ENCODE measurements at places on chromosomes 1 and 21.
A peak's percentile ranks its signal among the peaks of the same experiment; 100 is the strongest.

DNA sequence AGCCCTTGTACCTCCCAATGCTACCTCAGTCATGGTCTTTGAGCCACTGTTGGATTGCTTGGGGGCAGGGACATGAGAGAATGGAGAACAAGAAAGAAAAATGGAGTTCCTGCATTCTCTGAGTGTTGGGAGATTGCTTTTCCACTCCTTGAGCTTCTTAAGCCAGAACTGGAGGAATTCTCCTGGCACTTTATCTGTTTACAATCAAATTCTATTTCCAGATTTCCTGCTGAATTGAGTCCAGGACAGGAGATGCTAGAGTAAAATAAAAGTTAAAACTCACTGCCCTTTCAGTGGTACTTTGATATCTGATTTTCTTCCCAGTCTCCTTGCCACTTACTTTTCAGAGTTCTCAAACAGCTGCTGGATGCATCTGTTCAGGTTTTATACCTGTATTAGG, 24.4 kb upstream of the DEPDC1 start:
- ATAC-seq: no peak

DNA sequence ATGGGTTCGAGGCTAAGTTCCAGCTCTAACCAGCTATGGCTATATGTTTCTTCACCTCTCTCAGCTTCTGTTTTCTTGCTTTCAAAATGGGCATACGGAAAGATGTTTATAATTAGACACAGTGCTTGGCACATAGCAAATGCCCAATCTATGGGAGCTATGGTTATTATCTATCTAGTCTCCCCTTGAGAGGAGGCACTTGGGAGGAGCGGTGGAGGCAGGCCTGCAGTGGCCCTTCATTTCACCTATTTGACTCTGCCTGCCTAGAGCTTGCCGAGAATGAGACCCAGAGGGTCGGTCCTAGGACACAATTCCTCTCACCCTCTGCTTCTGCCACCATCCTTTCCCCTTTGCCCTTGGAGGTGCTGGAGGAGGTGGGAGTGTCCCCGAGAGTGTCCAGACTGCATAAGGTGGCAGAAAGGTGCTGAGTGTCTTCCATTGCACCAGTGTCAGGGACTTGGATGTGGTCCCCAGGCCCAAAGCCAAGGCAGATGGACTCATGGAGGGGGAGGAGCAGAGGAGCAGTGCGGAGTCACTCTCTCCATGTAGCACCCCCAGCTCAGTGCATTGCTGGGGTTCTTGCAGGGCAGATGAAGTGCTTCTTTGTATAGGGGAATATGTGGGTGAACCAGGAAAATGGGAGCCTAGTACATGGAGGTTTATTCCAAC, 9.0 kb downstream of the LGR6 start:
- no peak for ATAC-seq

DNA sequence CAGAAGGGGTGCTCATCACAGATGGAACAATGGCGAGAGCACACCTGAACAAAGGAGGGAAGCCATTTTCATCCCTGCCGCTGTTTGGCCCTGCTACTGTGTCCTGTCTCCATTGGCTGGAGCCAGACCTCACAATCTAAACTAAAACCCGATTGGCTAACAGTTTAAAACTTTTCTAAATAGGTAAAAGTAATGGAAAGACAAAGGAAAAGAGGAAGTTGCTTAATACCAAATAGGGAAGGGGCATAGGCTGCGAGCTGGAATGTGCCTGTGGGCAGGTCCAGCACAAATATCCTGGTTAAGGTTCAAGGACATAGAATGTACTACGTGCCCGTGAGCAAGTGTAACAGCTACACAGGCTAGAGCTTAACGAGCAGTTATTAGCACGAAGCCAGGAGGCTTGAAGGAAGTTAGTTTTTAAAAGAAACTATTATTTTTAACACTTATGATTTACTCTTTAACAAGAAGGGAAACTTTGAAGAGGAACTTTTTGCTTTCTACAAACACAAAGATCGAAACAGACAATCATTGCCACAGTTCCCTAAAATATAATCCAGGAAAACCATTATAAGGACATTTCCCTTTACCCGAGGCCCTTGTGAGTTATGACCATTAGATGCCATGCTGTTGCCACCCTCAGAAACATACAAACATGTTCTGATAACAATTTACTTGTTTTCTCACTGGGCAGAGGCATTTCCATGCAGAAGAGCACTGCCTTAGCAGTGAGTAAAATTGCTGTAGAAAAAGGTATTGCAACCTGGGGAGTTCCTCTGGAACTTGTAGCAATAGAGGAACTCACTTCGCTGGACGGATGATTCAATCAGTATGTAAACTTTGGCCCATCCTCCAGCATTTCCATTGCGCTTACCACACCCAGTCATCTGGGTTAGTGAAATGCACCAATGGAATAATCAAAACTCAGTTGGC, 4.8 kb upstream of the PTTG1IP start:
- no peak for ATAC-seq

- peak; percentile 91 for ATAC-seq
Measured at GRCh38 chr1:234926559-234927311, 201.9 kb downstream of the TOMM20 start.

DNA sequence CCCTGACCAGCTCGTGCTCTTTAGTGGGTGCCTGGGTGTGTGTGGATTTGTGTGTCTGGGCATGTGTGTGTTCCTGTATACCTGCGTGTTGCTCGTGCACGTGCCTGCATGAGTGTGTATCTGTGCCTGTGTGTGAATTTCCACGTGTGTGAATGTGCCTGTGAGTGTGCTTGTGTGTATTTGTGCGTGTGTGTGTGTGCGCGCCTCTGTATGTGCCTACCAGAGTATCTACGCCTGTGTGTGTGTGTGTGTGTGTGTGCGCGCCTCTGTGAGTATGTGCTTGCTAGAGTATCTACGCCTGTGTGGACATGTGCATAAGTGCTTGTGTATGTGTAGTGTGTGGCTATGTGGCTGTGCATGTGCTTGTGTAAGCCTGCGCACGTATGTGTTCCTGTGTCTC, 691 bp upstream of the SELENBP1 start:
- ATAC-seq: no peak

DNA sequence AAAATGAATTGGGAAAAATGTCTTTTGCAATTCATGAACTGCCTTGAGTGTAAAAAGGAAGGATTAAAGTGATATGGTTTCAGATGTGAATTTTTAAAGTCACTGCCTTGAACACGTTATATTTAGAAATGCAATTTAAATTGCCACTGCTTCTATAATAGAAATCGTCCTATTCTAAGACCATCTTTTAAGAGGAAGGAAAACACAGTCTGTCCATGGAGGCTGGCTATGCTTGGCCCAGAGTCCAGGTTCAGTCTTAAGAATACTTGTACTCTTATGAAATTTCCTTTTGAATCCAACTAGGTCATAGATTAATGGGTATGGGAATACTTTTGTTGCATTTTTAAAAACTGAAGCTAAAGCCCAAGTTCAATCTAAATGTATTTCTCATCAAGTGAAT, 86.0 kb downstream of the PCNX2 start:
- ATAC-seq: no peak

- no peak for ATAC-seq
Measured at GRCh38 chr21:40723317-40723716, 123.6 kb downstream of the DSCAM start.

DNA sequence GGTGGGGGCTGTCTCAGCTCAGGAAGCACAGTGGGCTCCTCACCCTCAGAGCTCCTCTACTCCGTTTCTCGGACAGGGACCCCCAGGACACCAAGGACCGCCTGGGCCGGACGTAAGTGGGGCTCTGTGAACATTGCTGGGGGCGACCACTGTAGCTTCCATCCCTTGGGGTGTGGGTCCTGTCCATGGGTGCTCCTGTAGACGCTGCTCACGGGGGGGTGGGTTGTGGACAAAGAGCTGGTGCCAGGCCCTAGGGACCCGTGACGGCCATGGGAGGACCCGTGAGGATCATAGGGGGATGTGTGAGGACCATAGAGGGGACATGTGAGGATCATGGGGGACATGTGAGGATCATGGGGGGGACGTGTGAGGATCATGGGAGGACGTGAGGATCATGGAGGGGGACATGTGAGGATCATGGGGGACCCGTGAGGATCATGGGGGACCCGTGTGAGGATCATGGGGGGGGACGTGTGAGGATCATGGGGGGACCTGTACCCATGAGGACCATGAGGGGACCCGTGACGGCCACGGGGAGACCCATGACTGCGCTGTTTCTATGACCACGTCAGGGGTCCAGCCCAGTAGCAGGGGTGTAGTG, 18.1 kb downstream of the COL6A1 start:
- ATAC-seq: no peak

DNA sequence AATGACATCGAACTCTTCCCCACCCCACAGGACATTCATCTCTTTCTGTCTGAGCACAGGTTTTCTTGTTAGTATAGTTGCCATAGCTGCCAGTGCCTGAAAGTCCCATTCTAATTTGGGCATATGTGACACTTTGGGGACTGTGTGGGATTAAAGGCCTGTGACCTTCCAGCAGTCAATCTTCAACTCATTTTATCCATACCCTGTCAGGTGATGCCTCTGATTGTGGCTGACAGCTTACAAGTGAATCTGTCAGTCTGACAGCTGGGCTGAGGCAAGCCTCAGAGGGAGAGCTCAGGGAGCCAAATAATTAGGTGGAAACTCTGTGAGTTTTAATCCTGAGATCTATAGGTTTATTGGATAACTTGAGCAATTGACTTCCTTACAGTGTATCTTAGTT, 29.6 kb downstream of the ZCCHC17 start:
- ATAC-seq: no peak

Measured in activated CD4-positive, CD25-positive, alpha-beta regulatory T cell treated with anti-CD3 and anti-CD28 coated beads, Interleukin-2, amount 50 U/mL, for 24 hours (primary cell).